ENCODE measurements at places on chromosomes 5 and 9. TPM values are rescaled to one million over a fixed set of nuclear protein-coding genes. Genes with fewer than 3 reads are reported as not detected.
A peak's percentile ranks its signal among the peaks of the same experiment; 100 is the strongest.

DNA sequence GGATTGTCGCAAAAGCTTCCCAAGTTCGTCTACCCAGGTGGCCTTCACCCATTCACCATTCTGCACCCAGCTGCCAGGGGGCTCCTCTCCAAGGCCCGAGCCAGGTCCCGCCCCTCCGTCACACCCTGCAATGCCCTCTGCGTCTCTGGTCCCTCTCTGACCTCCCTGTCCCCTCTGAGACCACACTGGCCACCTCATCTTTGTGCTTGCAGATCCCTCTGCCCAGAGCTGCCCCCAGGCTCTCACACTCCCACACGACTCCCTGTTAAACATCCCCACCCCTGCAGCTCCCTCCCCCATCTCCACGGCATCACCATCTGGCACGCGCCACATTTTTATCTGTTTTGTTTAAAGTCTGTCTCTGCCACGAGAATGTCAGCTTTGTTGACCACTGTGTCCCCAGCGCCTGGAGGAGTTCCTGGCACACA is 243.6 kb downstream of the PBX3 start:
- H3K27ac ChIP-seq = no peak overlapping the region
- no peaks in the 10 kb centered on the region for H3K36me3 ChIP-seq
- no peaks in the 10 kb centered on the region for H3K27me3 ChIP-seq
- H3K4me3 ChIP-seq = no peak overlapping the region
- no peaks in the 10 kb centered on the region for H3K4me1 ChIP-seq
- no peak for DNase-seq

DNA sequence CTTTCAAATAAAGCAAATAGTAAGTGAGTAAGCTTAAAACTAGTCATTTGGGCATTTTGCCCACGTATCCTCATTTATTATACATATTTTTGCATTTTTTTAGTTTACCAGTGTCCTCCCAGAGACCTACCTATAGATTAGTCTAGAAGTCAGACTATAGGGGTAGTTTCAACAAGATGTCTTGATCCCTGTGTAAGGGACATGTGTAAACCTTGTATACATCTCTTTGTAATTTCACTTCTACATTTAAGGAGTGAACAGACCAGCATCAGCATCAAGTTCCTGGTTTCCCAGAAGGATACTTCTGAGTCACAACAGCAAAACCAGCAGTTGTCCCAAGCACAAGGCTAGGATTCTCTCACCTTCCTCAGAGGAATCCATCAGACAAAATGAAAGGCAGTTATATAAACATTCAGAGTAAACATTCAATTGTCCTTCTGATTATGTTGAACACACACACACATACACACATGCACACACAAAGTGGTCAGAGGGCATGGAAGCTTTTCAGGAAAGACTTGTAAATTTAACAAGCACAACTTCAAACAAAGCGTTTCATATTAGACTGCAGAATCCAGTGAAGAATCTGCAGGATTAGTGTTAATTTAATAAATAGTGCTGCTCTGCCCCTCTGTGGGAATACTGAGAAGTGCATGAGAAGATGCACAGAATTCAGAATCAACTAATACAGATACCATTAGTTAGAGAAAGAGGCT is 55.4 kb downstream of the HINT1 start:
- peak; percentile 57 for DNase-seq
- H3K27me3 ChIP-seq = peaks cover 2% of the 10 kb centered on the region
- no peak overlapping the region for H3K27ac ChIP-seq
- H3K4me3 ChIP-seq = no peak overlapping the region
- peaks cover 9% of the 10 kb centered on the region for H3K4me1 ChIP-seq
- H3K36me3 ChIP-seq = no peaks in the 10 kb centered on the region

DNA sequence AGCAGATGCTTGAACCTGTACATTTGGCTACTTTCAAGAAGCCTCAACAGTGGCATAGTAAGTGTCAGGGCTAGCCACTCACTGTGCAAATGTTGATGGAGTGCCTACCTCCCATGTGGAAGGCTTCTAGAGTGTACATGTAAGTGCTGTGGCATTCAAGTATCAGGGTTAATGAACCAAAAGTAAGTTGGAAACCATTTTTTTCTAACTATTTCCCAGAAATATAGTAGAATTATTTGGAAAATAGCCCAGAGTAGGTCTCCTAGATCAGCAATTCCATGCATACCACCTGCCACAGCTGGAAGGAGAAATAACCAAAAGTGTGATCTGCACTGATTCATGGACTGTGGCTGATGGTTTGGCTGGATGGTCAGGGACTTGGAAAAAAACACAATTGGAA is 53.3 kb downstream of the FOXD1 start:
- no peaks in the 10 kb centered on the region for H3K4me1 ChIP-seq
- no peak for DNase-seq
- no peaks in the 10 kb centered on the region for H3K36me3 ChIP-seq
- H3K27me3 ChIP-seq = peaks cover 64% of the 10 kb centered on the region
- H3K27ac ChIP-seq = no peak overlapping the region

DNA sequence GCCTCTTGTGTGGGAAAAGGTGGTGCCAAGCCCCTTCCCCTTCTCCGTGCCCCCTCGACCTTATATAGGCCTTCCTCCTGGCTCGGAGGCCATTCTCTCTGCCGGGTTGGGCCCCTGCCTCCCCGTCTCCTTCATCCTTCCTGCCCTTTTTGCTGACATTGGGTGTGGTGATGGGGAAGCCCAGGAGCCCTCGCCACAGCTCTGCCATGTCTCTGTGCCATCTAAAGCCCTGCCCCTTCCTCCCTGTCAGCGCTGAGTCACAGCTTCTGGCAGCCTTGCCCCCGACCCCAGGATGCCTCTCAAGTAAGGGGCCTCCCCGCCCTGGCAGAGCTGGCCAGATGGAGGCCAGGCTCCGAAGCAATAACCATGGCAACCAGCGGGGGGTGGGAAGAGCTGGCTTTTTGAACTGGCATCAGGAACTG is 30.4 kb downstream of the JADE2 start:
- H3K36me3 ChIP-seq = peaks cover 34% of the 10 kb centered on the region
- H3K27me3 ChIP-seq = no peaks in the 10 kb centered on the region
- H3K27ac ChIP-seq = peak overlapping the region; percentile 90
- no peak overlapping the region for H3K4me3 ChIP-seq

The SLC45A2 gene
- total RNA-seq = not detected

The OR1Q1 gene
- total RNA-seq = not detected

The SPATA31E1 gene
- total RNA-seq = not detected

The ZNF79 gene
- 13.2 TPM for total RNA-seq

The FAM13B gene
- 35.2 TPM for total RNA-seq

Data from activated CD4-positive, alpha-beta T cell treated with anti-CD3 and anti-CD28 coated beads, Interleukin-2, amount 10 ng/mL, durations not matched to agents 7 days and 5 days (primary cell).